ENCODE measurements at places on chromosomes 16 and 17.

- no peak for DNase-seq
These were observed 1.7 kb downstream of the ANKRD40CL start for GRCh38 chr17:50765454-50766221.

GRCh38 chr17:17860766-17861107, 24.0 kb upstream of the SREBF1 start:
- DNase-seq, result no peak

GRCh38 chr17:79124513-79125209, 50.0 kb downstream of the ENGASE start:
- no peak for DNase-seq

- DNase-seq, result no peak
These were observed 1200.0 kb downstream of the CDH11 start for GRCh38 chr16:63921737-63922295.

DNA sequence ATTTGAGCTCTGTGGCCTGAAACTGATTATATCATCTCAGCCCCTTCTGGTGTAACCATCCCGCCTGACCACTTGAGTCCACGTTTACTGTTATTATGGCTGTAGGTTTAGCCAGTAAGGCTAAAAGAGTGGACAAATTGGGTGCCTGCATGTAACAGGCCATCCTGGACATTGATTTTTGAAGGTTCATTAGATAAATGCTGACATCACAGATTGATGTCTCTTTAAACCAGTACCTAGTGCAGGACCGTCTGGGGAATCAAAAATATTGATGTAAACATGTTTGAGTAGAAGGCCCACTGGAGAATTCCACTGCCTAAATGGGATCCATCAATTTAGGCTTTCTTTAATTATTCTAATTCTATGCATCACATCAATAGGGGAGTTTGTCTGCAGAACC, 215.1 kb downstream of the IRX3 start:
- no peak for DNase-seq

DNA sequence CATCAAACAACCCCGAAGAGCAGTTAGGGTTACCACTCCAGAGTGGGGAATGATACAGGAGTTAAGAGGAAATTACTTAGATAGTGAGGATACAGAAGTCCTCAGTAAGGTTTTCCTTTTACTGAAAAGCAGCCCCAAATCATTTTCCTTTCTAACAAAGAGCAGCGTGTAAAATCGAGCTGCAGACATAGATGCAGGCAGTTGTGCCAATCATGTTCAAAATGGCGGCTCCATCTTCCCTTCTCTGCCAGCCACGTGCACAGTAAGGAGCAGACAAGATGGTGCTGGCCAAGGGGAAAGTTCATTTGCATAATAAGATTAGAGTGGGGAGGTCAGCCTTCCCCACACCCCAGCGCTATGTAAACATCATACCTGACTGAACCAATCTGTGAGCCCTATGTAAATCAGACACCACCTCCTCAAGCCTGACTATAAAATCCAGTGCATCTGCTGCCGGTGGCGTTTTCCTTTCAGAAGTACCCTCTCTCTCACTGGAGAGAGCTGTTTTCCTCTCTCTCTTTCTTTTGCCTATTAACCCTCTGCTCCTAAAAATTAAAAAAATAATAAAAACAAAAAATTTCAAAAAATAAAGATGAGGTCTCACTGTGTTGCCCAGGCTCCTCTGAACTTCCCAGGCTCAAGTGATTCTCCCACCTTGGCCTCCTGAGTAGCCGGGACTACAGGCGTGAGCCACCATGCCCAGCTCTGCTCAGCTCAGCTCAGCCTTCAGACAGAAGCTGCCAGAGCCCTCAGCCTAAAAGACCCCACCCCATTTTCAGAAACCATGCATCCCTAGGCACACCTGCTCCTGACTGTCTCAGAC, 2.6 kb upstream of the SRL start:
- DNase-seq, result no peak

GRCh38 chr17:9902120-9902519, 3.0 kb downstream of the RCVRN start:
- no peak for DNase-seq

- no peak for DNase-seq
These were observed 229.9 kb downstream of the MSI2 start for GRCh38 chr17:57485916-57486881.

- no peak for DNase-seq
These were observed 7.3 kb downstream of the CANT1 start for GRCh38 chr17:79002291-79002690.

DNA sequence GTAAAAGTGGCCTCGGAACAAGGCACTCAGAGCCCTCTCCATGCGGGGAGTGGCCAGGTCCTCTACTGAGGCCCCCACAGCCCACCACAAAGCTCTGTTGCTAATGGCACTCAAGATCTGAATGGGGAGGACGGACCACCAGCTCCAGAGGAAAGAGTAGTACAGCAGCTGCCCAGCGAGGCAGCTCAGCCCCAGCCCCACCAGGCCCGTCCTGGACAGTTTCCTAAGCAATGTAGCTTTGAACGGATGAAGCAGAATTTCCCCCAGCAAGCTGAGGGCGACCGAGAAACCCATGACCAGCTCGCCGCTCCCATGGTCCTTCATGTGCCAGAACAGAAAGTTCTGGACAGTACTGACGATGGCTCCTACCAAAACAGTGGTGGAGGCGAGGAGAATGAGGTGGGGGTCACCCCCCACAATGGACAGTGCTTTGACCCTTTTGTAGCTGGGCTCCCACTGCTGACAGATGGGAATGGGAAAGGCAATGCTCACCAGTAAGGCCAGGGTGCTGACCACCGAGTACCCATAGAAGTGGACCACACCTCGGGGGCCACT, 1.5 kb downstream of the MFSD6L start:
- DNase-seq, result no peak

DNA sequence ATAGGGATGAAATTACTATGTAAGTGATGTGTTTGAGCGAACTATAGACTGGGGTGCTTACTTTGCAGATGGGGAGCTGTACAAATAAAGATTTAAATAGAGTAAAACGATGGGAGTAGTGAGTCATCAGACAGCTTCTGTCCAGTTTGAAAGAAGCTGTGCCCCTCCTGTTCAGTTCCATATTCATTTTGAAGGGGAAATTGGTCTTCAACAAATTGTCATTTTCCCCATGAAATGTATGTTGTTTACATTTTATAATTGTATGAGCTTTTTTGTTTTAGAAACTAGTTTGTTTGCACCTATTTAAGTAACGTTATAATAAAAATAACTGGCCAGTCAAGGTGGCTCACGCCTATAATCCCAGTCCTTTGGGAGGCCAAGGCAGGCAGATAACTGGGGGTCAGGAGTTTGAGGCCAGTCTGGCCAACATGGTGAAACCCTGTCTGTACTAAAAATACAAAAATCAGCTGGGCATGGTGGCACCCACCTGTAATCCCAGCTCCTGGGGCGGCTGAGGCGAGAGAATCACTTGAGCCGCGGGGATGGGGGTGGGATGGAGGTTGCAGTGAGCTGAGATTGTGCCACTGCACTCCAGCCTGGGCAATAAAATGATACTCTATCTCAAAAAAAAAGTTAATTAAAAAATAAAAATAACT, 20.2 kb downstream of the SEC14L1 start:
- DNase-seq, result no peak

GRCh38 chr17:44170499-44171201, at the start of gene ASB16:
Gene ASB16 (plus strand): TSS chr17:44170704. CDS start chr17:44170790, 86 bp downstream.
- DNase-seq, result no peak

GRCh38 chr17:77737442-77738265, 220.8 kb upstream of the TNRC6C start:
- DNase-seq, result no peak

- DNase-seq, result peak; percentile 56
These were observed 9.5 kb upstream of the TCF25 start for GRCh38 chr16:89863741-89864526.

DNA sequence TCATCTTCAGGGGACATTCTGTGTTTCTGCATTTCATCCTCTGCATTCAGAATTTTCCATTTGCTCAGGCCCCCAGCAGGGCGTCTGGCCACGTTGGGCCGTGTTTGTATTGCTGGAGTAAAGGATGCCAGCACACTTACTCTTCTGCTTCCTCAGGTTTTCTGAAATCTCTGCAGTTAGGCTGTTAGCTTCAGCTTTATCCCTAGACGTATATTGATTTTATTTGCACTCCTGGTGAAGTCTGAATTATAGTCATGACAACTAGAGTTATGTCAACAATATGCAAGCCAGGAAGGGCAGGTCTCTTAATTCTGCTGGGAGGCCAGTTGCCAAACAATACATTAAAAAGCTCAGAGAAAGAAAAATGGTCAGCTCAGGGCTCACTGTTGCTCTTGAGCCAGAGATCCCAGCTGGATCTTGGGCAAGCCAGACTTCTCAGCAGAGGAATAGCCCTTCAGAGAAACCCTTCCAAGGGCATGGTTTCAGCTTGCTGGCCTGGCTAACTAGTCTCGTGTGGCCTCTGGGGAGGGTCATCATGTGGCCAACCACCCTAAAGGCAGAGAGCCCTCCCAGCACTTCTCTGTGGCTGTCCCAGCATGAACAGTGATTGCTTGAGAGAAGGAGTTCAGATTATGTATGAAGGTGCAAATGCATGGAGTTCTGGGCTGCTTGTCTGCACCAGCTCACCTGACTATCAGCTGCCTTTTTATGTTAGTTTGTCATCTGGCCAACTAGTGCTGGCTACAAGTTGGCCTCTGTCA, 110.2 kb upstream of the CACNG5 start:
- no peak for DNase-seq

GRCh38 chr17:32356378-32356743, 6.4 kb downstream of the ZNF207 start:
- no peak for DNase-seq

- DNase-seq, result no peak
These were observed 28.7 kb downstream of the ARL4D start for GRCh38 chr17:43427362-43428043.

- no peak for DNase-seq
These were observed 849.8 kb upstream of the RBFOX1 start for GRCh38 chr16:6482696-6483468.

DNA sequence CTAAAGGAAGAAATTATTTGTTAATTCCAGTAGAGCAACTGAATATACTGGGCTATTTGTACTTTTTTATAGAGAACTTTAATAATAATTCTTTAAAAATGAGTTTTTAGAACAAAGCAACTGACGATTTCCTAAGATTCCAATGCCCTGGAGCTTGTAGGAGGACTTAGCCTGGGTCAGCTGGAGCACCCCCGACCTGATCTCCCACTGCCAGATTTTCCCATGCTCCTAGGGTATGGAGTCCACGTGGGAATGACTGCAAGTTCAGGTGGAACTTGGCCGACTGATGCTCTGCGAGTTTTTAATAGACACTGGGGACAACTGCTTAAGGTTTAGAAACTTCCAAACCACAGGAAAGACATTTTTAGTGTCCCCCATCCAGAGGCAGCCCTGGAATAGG, 25.5 kb upstream of the CACNG5 start:
- no peak for DNase-seq

DNA sequence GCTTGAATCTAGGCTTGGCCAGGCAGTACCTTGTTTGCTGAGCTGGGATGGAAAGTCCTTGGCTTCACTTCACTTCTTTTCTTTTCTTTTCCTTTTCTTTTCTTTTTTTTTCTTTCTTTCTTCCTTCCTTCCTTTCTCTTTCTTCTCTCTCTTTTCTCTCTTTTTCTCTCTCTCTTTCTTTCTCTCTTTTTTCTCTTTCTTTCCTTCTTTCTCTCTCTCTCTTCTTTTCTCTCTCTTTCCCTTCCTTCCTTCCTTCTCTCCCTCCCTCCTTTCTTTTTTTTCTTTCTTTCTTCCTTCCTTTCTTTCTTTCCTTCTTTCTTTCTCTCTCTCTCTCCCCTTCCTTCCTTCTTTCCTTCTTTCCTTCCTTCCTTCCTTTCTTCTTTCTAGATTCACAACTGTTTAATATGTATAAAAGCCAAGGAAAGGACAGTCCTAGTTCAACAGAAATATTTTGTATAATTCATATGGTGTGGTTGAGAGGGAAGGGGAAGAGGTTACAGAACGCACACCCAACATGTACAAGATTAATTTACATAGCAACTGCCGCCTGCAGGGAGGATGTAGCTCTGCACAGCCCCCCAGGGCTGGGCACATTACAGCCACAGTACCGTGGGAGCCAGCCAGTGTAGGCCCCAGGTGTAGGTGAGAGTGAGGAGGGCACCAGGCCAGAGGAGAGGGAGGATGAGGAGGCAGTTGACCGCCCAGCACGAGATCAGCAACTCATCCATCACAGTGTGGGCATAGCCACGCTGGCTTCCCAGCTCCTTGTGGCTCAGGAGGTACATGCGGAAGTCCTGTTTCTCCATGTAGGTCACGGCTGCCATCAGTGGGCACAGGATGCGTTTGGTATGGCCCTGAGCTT, 9.7 kb upstream of the ITGB3 start:
- DNase-seq, result no peak

DNA sequence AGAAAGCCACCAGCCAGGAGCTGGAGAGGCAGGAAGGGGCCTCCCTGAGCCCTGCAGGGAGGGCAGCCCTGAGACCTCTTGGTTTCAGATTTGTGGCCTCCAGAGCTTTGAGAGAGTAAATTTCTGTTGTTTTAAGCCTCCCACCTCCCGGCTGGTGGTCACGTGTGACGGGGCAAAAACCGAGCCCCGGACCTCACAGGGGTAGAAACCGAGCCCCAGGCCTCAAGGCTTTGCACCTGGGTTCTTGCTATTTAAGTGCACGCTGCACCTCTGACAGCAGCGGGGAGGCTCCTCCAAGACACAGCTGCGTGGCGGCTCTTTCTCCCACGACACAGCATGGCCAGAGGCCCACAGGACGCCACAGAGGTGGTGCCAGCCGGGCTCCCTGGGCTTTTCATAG, 17.4 kb upstream of the ZC3H18 start:
- DNase-seq, result no peak

GRCh38 chr16:85401917-85402766, 211.0 kb upstream of the GSE1 start:
- no peak for DNase-seq

GRCh38 chr16:85935391-85935973, 36.5 kb downstream of the IRF8 start:
- no peak for DNase-seq

DNA sequence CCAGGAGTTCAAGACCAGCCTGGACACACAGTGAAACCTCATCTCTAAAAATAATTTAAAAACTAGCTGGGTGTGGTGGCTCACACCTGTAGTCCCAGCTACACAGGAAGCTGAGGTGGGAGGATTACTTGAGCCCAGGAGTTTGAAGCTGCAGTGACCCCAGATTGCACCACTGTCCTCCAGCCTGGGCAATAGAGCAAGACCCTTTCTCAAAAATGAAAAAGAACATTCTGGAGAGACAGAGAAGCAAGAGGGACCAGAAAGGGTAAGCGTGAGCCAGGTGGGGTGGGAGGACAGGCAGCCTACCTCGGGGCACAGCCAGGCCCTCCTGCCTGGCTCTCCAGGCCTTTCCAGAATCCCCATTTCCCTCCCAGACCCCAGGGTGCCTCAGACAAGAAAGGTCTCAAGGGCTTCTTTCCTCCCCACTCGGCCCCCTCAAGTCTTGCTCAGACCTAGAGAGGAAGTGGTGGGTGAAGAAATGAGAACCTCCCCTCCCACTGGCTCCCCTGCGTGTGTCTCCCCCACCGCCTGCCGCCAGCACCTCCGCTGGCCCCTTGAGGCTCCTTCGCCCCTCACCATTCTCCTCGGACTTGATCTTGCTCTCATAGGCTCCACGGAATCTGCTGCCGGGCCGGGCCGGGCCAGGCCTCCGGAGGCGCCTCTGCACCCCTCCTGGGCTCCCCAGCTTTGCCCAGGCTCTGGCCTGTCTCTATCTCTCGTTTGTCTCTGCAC, 503 bp downstream of the C16orf54 start:
- DNase-seq, result peak; percentile 28

Measured in naive thymus-derived CD8-positive, alpha-beta T cell (primary cell).